Activated naive CD8-positive, alpha-beta T cell treated with anti-CD3 and anti-CD28 coated beads, Interleukin-2, amount 10 ng/mL, durations not matched to agents 7 days and 5 days (primary cell): ENCODE measurements at places on chromosomes 11 and 22.

- no peak for DNase-seq
Measured at GRCh38 chr11:66861774-66862558, 5.1 kb downstream of the LRFN4 start.

GRCh38 chr11:124867700-124868099, 2.5 kb downstream of the ROBO3 start:
- no peak for DNase-seq

GRCh38 chr22:44191036-44191454, 10.3 kb downstream of the PARVG start:
- DNase-seq = peak; percentile 28

DNA sequence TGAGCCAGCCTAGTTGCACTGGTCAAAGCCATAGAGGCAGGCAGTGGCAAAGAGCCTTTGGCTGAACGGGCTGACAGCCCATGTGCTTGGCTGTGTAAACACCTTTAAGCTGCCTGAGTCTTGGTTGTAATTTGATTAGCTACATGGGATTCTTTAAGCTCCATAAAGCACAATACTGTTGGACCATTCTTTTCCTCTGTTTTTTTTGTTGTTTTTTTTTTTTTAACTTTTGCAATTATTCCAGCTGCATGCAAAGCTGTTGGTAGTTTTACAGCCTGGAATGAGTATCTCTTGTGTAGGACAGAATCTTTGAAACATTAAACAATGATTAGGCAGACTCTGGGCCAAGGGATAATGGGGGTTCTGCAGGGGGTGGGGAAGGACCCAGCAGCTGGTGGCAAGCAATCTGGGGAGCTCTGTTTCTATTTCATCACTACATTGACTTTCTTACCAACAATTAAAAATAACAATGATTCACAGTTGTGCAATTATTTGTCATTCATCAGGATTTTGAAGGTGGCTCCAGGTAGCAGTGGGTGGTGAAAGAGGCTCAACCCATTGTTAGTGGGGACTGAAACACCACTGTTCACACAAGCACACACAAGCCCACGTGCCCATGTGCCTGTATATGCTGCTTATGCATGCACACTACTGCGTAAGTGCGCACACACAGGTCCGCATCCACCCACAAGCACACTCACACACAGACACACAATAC, 69.5 kb upstream of the CSNK2A3 start:
- no peak for DNase-seq

DNA sequence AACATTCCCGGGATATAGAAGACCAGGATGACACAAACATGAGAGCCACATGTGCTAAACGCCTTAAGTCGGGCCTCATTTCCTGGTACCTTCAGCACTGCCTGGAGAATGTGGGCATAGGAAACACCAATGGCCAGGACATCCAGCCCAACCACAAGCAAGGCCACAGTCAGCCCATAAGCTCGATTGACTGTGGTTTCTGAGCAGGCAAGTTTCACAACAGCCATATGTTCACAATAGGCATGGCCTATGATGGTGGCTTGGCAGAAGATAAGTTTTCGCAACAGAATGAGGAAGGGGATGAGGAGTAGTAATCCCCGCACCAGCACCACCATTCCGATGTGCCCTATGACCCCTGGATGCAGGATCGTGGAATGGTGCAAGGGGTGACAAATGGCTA, 26.9 kb upstream of the OR56A1 start:
- DNase-seq = no peak

DNA sequence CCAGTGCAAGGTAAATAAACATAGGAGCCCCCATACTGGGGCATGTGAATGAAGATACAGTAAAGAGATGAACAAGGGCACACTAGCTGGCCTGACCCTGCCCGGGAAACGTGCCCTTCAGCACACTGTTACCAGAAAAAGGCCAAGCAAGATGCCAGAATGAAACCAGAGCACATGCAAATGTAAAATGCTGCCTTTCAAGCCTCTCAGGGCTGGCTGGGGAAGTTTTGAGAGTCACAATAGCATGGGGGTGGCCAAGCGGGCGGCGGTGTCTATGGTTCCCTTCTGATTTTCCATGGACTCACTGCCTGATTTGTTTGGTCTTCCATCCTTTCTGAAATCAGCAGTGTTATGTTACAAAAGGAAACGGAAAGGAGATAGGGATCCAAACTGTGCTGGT, 18.9 kb upstream of the SUSD2 start:
- no peak for DNase-seq

DNA sequence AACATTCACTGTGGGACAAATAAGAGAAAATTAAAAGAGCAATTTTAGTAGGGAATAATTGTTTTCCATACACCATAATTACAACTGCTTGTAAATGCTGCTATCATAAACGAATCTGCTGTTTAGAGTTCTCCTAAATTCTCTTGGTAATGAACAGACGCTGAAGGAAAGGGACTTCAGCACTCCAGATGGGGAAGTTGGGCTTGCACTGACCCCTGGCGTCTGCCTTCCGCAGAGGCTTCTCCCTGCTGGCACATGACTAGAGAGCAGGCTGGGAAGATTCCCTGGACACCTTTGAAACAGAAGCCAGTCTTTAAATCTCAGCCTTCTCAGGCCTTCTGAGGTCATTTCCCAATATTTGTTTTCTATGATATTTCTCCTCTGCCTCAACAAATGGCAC, 84.1 kb downstream of the NXPE2 start:
- no peak for DNase-seq

DNA sequence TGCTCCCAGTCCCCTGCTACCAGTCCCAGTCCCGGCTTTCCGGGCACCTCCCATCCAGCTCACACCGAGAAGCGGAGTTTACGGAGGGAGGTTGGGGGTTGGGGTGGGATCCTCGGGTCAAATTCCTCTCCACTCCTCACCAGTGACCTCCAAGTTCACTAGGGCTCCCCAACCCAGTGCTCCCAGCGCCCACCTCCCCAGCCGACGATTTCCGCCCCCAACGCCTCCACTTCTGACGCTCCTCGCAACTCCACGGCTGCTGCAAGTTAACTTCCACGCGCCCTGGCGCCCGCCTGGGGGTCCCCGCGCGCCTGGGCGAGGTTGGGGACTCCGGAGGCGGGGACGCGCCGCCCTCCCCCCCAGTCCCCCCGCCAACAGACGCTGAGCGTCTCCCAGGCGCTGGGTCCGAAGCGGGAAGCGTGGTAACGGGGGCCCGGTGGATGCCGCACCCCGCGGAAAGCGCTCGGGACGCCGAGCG, 526 bp downstream of the TPST2 start:
- peak; percentile 63 for DNase-seq

DNA sequence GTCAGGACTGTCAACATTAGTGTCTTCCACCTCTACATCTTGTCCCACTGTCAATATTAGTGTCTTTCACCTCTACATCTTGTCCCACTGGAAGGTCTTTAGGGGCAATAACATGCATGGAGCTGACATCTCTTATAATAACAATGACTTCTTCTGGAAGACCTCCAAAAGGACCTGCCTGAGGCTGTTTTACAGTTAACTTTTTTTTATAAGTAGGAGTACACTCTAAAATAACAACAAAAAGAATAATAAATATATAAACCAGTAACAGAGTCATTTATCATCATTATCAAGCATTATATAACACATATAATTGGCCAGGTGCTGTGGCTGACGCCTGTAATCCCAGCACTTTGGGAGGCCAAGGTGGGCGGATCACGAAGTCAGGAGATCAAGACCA, 57.5 kb downstream of the PAK1 start:
- no peak for DNase-seq

GRCh38 chr11:83611031-83611430, 324.9 kb upstream of the CCDC90B start:
- DNase-seq = no peak

- no peak for DNase-seq
Measured at GRCh38 chr22:43393844-43394474, 17.9 kb upstream of the MPPED1 start.

GRCh38 chr11:72012091-72012630, 13.5 kb downstream of the IL18BP start:
- no peak for DNase-seq

- peak; percentile 79 for DNase-seq
Measured at GRCh38 chr11:47766509-47767227, 473 bp downstream of the FNBP4 start.

GRCh38 chr11:134250675-134251074, 2.5 kb downstream of the THYN1 start:
- no peak for DNase-seq

DNA sequence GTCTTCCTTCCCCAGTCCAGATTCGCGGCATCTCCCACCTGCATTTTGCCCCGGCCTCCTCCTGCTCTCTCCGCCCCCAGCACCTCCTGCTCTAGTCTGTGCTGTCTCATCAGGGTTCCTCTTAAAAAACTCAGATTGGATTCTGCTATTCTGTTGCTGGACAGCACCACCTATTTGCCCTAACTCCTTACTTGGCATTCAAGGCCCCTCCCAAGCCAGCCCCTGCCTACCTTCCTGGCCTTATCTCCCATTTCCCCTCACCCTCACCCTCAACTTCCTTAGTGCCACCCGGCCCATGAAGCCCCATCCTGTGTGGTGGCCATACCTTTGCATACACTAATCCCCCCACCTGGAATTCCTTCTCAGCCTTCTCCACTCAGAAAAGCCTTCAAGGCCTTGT, 59.9 kb upstream of the PRDM11 start:
- no peak for DNase-seq

- no peak for DNase-seq
Measured at GRCh38 chr11:15673408-15673831, 558.7 kb downstream of the INSC start.

GRCh38 chr11:12017243-12017678, 8.8 kb upstream of the DKK3 start:
- no peak for DNase-seq

- DNase-seq = no peak
Measured at GRCh38 chr11:34274712-34275398, 83.0 kb downstream of the ABTB2 start.

- DNase-seq = no peak
Measured at GRCh38 chr11:113664981-113665710, 41.0 kb downstream of the TMPRSS5 start.

- DNase-seq = no peak
Measured at GRCh38 chr22:50678218-50678650, 5.6 kb downstream of the SHANK3 start.

- DNase-seq = no peak
Measured at GRCh38 chr11:121365304-121365703, 72.7 kb downstream of the SC5D start.

GRCh38 chr11:116601814-116602636, 170.8 kb downstream of the BUD13 start:
- no peak for DNase-seq
